Activated CD8-positive, alpha-beta memory T cell treated with anti-CD3 and anti-CD28 coated beads, Interleukin-2, amount 50 U/mL, for 48 hours (primary cell): ENCODE measurements at places on chromosomes 5 and 9.

DNA sequence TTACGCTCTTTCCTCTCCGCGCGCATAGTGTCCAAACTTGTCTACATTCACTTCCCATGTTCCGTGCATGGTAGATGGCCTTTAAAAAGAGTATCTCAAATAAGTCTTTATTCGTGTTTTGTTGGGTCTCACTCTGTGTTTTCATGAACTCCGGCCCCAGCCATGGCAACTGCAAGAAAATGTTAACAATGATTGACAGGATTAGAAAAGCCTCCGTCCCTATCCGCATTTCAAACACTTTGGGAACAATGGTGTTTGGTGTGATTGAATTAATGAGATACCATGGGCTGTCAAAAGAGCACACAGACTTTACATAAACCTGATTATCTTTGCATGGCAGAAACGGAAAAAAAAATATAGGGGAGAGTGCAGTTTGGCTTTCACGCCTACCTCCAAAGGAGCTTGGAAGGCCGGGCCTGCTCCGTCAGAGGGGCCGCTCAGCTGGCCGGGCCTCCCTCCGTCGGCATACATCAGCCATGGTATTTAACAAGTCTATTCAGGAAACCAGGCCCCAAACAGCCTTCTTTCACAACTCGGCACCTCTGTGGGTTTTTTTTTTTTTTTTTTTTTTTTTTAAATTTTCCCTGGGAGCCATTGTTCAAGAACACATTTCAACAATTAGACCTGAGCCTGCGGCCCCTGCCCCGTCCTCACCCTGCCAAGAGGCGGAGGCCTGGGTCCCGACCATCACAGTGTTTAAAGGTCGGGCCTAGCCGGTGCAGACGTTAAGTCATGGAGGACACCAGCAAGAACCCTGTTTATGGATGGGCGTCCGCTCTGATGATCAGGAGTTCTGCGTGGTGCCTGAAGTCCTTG, 323.8 kb upstream of the IRX4 start:
- no peak for DNase-seq

- DNase-seq = no peak
Measured at GRCh38 chr9:3751125-3751758, 225.4 kb upstream of the RFX3 start.

GRCh38 chr5:34007201-34007620, 639 bp downstream of the AMACR start:
- DNase-seq = no peak

- no peak for DNase-seq
Measured at GRCh38 chr5:168324859-168325630, 33.6 kb downstream of the WWC1 start.

DNA sequence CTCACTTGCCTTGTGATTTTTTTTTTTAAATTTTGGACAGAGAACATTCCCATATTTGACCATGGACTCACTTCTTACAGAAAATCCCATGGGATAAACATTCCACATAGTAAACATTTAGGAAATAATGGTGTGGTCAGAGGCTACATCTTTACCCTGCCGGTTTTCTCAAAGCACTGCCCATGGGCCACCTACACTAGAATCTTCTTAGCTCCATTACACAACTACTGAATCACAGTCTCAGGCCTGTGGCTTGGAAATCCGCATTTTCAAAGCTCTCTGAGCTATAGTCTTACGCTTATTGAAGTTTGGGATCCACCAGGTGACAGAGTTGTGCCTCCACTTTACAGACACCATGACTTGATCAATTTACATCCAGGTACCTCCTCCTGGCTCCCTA, 39.4 kb downstream of the ALG2 start:
- no peak for DNase-seq

- no peak for DNase-seq
Measured at GRCh38 chr9:77966718-77967117, 64.9 kb downstream of the GNAQ start.

DNA sequence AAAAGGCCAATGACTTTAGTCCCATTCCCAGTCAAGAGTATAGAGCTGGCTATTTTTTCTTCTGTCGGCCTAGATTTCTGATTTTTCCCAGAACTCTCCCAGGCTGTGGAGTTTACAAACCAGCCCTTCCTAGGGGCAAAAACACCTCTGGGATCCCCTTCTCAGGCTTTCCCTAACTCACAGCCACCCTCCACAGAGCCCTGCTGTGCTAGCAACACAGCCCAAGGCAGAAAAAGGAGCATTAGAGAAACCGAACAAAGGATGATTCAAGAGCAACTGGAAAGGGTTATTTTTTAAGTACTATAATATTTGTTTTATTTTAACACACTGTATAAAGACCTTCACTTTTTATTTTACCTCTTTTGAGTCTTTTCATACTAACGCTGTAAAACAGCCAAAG, 234.8 kb downstream of the GLIS3 start:
- DNase-seq = no peak

DNA sequence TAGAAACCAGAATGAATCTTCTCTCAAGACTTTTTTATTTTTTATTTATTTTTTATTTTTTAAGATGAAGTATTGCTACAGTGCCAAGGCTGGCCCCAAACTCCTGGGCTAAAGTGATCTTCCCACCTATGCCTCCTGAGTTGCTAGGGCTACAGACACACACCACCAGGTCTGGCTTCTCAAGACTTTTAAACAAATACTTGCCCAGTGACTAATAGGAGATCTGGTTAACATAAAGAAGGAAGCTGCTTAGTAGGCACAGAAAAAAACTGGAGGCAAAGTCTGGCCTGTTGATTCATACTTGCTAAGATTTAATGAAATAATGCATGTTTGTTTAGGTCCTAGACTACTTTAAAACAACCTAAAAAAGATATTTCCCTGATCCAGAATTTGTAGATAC, 43.8 kb downstream of the SLC38A9 start:
- no peak for DNase-seq

DNA sequence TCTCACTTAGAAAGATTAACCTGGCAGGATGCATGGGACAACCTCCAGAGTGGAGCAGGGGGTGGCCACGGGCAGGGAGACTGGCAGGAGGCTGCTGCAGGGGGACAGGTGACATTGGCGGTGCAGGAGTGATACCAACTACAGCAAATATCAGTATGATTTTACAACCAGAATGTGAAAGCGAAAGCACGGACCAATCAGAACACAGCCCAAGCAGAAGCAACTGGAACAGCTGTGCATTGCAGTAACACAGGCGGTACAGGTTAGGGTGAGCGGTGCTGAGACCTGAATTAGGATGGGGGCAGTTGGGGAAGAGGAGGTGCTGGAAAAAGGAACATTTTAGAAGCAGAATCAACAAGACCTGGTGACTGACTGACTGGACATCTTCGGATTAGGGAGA, 29.3 kb downstream of the POLR1E start:
- DNase-seq = no peak

- DNase-seq = no peak
Measured at GRCh38 chr9:4617752-4618151, 44.3 kb upstream of the PLPP6 start.

GRCh38 chr9:83677596-83677995, 30.2 kb downstream of the UBQLN1 start:
- no peak for DNase-seq

GRCh38 chr5:82735160-82735789, 341.9 kb downstream of the TMEM167A start:
- no peak for DNase-seq

- DNase-seq = no peak
Measured at GRCh38 chr9:8766096-8766495, 966.5 kb upstream of the DMAC1 start.

DNA sequence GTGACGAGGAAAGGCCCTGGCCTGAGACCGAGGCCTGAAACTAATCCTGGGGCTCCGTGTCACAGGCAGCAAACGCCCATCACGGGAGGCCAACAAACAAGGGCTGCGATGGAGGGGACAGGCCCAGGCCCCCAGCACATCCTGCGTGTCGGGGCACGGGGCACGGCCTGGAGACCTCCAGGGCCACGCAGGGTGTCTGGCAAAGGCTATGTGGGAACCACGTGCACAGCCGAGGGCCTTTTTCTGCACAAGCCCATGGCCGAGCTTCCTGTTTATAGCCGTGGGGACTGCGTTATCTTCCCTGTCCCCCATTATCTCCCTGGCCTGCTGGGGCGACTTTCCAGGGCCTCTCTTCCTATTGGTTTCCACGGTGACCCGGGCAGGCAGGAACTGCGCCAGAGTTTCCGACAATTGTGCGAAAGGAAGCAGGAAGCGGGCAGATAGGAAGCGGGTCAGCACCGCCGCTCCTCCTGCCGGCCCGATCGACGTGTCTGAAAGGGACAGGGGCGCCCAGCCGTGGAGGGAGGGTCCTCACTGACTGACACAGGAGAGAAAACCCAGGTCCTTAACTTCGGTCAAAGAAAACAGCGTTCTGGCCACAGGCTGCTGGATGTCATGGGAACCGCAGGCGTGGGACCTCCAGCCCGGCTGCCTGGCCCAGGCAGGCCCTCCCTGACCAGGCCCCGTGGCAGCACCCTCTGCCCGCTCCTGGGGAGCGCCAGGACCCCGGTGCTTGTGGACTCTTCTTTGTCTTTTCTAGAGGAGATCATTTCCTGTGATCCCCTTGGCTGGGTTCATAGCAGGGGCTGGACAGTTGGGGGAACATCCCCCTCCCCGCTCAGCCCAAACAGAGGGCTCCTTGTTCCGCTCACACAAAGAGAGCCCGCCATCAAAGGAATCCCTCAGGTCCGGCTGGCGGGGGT, 29.1 kb upstream of the SEC16A start:
- no peak for DNase-seq

GRCh38 chr5:58827463-58827862, 244.6 kb downstream of the RAB3C start:
- no peak for DNase-seq

- no peak for DNase-seq
Measured at GRCh38 chr9:13388157-13388556, 108.7 kb upstream of the MPDZ start.

- no peak for DNase-seq
Measured at GRCh38 chr5:142798099-142798770, 28.1 kb downstream of the ARHGAP26 start.

GRCh38 chr9:73269430-73270101, 117.9 kb downstream of the ANXA1 start:
- no peak for DNase-seq

DNA sequence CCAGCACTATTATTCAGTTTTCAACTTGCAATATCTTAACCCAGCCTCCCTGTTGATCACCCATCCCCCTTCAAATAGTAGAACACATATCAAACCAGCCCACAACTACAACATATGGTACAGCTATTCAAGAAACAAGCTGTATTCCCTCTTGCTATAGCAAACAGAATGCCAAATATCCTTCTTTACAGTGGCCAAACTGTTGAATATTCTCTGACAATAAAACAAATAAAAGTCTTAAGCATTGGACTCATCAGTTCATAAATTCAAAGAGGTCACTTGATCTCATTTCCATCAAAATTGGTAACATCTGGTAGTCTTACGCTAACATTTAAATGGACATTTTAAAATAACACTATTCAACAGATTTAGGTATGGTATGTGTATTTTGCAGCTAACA, 350.8 kb downstream of the EFNA5 start:
- no peak for DNase-seq

GRCh38 chr5:37665889-37666288, 174.0 kb downstream of the GDNF start:
- no peak for DNase-seq

- DNase-seq = no peak
Measured at GRCh38 chr5:167413506-167413905, 877.9 kb upstream of the WWC1 start.

DNA sequence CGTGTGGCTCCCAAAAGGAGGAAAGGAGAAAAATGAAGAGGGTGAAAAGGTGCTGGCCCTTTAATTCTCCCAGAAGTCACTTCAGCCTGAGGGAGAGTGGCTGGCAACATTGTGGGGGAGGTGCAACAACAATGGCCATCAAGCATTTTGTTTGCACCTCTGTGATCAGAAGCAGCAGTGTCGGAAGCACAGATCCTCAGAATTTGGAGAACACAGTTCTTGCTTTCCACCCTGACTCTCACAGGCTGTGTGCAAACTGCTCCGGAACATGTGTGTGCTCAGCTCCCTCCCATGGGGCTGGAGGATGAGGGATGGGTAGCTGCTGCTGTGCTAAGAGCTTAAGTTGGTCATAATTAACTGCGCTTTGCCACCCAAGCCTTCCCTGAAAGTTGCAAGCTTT, 127.1 kb downstream of the DPYSL3 start:
- no peak for DNase-seq

GRCh38 chr9:94824913-94825610, 98.6 kb downstream of the AOPEP start:
- DNase-seq = no peak

DNA sequence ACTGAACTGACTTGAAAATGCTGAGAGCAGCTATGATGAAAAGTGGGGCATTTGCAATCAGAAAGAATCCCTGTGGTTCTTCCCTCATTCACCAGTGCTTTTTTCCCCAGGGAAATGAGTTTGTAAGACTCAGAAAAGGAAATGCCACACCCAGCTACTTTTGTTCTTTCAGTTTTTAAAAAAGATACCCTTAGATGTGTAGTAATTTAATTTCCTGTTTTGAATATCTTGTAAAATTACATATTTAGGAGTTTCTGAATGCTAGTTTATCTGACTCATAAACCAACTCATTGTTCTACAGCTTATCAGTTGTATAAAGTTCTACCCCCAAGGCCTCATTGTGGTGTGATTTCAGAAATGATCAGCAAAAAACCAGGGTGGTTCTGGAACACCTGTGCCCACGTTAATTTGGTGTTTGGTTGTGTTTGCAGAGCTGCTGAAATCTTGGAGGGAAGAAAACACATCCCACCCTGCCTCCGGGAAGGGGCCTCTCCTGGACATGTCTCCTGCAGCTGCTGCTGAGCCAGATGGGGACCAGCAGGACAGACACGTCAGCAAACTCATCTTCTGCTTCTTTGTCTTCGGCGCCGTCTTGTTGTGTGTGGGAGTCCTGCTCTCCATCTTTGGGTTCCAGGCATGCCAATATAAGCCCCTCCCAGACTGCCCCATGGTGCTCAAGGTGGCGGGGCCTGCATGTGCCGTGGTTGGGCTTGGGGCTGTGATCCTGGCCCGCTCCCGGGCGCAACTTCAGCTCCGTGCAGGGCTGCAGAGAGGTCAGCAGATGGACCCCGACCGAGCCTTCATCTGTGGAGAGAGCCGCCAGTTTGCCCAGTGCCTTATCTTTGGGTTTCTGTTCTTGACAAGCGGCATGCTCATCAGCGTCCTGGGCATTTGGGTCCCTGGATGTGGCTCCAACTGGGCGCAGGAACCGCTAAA, 2.8 kb downstream of the TMEM171 start:
- DNase-seq = no peak

GRCh38 chr9:36325081-36325828, 67.0 kb upstream of the GNE start:
- no peak for DNase-seq

- no peak for DNase-seq
Measured at GRCh38 chr5:31530541-31531265, 1.2 kb downstream of the DROSHA start.

- DNase-seq = no peak
Measured at GRCh38 chr9:93673839-93674334, 97.5 kb downstream of the PHF2 start.

- no peak for DNase-seq
Measured at GRCh38 chr5:73370640-73371583, 77.7 kb downstream of the FOXD1 start.

- DNase-seq = no peak
Measured at GRCh38 chr5:79255786-79256557, 20.0 kb downstream of the JMY start.
